Astrocyte (in vitro differentiated cells and primary cell): ENCODE measurements at places on chromosomes 5 and 9. TPM values are rescaled to one million over a fixed set of nuclear protein-coding genes. Genes with fewer than 3 reads are reported as not detected.
A peak's percentile ranks its signal among the peaks of the same experiment; 100 is the strongest.

Gene KIF4B
- total RNA-seq, result not detected in 2 replicates

Gene DMGDH
- total RNA-seq, result not detected in 2 replicates

Gene FBN2
- total RNA-seq, result 105 and 176 TPM in 2 replicates

Gene ZNG1E
- 44.5 and 47.0 TPM in 2 replicates for total RNA-seq

Gene ABLIM3
- total RNA-seq, result 3.9 and 6.4 TPM in 2 replicates

DNA sequence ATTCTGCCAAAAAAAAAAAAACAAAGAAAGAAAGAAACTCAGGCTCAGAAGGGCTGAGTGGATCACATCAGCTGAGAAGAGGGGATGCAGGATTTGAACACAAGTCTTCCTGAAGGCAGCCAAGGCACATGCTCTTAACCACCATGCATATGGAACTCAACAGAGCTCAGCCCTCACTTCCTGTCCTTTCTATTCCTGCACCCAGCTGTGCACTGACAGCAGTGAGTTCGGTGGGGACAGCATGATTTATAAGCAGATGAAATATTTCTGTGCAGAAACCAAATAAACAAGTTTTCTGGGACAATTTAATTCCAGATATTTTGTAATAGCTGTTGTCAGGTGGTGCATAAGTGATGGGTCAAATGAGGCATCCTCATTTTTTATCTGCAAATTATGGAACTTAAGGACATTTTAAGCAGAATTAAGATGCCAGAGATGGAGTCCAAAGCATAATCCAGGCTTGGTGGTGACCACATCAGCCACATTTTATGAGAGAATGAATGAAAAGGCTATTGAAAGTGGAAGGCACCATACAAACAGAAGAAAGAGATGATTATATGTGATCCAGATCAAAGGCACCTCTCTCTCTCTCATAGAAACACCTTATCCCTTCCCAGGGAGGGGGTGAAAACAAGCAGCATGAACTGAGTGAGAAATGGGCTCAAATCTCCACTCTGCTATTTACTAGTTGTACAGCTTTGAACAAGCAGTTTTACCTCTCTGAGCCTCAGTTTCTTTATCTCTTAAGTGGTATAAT lies 303.6 kb upstream of the MSX2 start:
- H3K27me3 ChIP-seq, result no peaks in the 10 kb centered on the region
- no peaks in the 10 kb centered on the region for H3K4me1 ChIP-seq
- no peaks in the 10 kb centered on the region for H3K36me3 ChIP-seq
- no peak for DNase-seq

DNA sequence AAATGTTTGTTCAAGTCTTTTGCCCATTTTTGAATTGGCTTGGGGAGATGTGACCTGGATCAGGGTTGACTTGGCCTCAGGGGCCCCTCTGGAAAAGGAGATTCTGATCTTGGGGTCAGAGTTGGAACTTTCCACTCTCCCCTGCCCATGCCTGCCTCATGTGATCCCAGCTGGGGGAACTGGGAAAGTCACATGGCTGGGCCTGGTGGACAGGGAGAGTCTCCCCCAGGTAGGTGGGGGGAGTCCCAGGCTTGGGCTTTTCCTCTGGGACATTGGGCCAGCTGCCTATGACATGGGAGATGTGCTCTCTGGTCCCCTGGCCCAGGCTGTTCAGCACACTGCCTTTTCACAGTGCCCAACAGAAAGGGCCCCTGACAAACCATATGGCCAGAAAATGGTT lies 60.7 kb downstream of the NDST1 start:
- no peaks in the 10 kb centered on the region for H3K36me3 ChIP-seq
- no peak overlapping the region for H3K4me3 ChIP-seq
- no peaks in the 10 kb centered on the region for H3K27me3 ChIP-seq
- H3K27ac ChIP-seq, result no peak overlapping the region
- H3K4me1 ChIP-seq, result peaks cover 6% of the 10 kb centered on the region

GRCh38 chr5:172904643-172905345 lies 54.4 kb upstream of the RPL26L1 start:
- H3K27me3 ChIP-seq, result no peaks in the 10 kb centered on the region
- H3K27ac ChIP-seq, result peak overlapping the region; percentile 100
- no peaks in the 10 kb centered on the region for H3K36me3 ChIP-seq
- no peak overlapping the region for H3K4me3 ChIP-seq
- H3K4me1 ChIP-seq, result peaks cover 82% of the 10 kb centered on the region
- DNase-seq, result peak; percentile 87

DNA sequence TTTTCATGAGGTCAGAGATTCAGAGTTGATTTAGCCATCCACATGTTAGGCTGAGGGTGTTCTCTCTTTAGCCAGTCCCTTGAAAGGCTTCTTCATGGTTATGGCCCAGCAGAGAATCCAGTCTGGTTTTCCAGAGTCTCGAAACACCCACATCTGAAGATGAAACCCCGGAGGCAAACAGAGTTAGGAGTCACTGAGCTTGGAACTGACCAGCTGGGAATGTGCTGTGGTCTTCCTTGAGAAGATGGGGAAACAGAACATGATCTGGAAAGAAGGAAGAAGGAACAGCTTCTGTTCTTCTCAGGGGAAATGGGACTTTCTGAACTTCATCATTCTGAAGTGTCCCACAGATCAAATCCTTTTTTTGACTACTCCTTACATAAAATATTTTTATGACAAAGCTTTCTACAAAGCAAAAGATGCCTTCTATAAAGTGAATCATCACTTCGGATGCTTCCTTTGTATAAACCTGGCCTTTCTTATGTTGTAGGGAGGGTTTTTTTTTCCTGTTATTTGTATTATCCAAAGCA lies 45.4 kb downstream of the ZNF618 start:
- DNase-seq, result no peak
- H3K4me1 ChIP-seq, result no peaks in the 10 kb centered on the region
- H3K4me3 ChIP-seq, result no peak overlapping the region
- no peaks in the 10 kb centered on the region for H3K36me3 ChIP-seq
- no peak overlapping the region for H3K27ac ChIP-seq

DNA sequence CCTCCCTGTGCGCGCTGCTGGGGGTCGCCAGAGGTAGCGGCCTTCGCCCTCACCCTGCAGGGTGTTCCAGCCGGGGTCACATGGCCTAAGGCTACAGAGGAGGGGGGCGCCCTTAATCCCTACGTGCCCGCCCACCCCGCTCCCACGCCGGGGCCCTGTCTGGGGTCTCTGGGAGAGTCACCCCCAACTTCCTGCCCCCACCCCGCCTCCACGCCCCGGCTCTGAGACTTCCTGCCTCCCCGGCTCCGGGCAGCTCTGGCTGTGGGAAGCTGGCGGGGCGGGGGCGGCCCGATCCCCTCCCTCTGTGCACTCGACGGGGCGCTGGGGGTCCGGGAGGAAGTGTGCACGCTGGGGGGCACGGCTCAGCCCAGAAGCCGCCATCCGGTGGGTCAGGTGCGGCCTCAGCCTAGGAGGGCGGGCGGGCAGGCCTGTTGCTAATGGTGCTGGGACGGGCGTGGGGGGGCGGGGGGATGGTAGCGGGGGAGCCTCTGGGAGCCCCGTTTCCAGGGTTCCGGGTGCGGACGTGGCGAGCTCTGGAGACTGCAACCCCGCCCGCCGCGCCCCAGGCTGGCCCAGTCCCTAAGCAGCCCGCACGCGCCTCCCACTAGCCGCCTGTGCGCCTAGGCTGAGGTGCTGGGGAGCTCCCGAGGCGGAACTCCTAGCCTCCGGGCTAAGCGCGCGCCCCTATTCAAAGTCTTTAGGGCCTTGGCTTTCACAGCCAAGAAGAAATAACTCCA lies 61.6 kb downstream of the CXXC5 start:
- peak overlapping the region; percentile 71 for H3K27ac ChIP-seq
- no peak for DNase-seq
- H3K4me1 ChIP-seq, result peaks cover 27% of the 10 kb centered on the region
- no peaks in the 10 kb centered on the region for H3K27me3 ChIP-seq
- H3K36me3 ChIP-seq, result no peaks in the 10 kb centered on the region
